ENCODE measurements at places on chromosomes 2 and 18.

DNA sequence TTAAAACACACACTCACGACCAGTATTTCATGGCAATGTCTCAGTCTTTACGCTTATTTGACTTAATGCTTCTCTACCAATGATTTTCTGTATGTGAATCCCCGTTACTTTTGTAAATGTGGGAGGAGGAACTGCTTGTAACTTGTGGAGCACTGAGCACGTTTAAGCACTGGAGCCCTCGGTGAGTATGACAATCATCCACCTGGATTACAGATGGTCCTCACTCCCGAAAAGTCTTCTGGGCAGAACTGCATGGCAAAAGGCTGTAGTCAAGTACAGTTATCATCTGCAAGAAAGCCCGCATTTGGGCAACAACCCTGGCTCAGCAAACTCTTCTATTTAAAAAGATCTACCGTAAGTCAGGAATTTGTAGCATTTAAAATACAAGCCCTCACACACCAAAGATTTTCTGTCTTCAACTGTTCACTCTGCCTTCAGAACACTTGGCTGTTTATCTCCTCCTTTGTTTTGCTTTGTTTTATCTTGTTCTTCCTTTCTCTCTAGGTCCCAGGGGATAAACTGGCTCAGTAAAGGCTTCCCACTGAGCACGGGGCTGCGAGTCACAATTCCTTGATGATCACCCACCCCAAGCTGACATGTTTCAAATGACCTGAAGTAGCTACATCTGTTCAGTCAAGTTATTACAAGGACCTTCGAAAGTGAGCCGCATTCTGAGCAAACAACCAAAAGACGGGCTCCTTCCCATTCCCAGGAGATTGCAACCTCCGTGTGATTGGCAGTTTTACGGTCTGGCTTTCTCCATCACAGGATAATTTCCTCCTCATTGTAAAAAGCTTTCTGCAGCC lies 102.2 kb downstream of the DLGAP1 start:
- no peak for DNase-seq

DNA sequence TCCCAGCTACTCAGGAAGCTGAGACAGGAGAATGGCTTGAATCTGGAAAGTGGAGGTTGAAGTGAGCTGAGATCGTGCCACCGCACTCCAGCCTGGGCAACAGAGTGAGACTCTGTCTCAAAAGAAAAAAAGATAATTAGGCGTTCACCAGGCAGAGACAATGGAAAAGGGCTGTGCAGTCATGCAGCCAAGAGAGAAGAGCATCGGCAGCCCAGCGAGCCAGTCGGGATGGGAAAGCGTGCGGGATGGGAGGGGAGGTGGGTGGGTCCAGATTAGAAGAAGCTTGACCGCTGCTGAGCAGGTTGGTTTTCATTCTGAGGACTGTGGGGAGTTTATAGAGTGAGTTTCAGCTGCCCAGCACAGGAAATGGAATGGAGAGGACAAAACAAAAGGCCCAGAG lies 15.0 kb upstream of the CYS1 start:
- no peak for DNase-seq

DNA sequence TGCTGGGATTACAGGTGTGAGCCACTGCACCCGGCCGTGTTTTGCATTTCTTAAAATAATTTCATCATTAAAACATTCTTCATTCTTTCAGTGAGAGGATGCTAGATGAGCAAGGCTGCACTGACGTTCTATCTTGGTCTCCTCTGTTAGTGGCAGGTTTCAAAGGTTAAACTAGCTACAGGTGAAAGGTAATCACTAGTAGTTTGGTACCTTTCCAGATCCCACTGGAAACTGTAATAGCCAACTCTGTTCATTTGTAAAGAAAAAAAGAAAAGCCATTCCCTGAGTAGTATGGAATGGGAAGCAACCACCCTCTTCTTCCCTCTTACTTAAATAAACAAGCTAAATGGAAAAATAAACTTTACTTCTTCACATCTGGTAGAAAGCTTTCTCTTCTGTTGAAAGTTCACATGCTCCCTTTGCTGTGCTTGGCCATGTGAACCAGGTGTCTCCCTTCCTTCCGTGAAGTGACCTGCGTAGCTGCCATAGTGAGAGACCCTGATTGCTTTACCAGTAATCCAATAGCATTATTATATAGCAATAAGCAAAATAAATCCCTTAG lies 94.0 kb downstream of the GREB1L start:
- no peak for DNase-seq

- DNase-seq: no peak
These were observed 16.4 kb downstream of the PRKAG3 start for GRCh38 chr2:218815244-218815637.

DNA sequence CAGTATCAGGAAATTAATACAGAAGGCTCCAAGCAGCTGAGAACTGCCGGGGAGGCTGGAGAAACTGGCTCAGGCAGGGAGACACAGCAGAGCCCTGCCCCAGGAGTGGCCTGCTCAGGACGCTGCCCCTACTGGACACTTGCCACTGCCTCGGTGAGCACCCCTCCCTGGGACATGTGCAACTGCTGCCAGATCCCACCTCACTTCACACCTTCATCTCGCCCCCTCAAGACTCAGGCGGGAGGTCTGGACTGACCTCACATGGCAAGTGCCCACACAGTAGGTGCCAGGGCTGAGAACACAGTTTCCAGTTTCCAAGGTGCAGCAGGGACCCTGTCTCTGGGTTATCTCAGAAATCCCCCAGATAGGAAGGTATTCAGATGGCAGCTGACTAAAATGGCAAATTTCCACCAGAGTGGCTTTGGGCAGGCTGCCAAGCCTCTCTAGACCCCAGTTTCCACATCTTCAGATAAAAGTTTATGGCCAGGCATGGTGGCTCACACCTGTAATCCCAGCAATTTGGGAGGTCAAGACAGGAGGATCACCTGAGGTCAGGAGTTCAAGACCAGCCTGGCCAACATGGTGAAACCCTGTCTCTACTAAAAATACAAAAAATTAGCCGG lies 33.7 kb upstream of the LBH start:
- no peak for DNase-seq

GRCh38 chr2:69844560-69844959 lies 15.1 kb downstream of the GMCL1 start:
- no peak for DNase-seq

- DNase-seq: no peak
These were observed 280.9 kb downstream of the PTPRM start for GRCh38 chr18:7848054-7848412.

DNA sequence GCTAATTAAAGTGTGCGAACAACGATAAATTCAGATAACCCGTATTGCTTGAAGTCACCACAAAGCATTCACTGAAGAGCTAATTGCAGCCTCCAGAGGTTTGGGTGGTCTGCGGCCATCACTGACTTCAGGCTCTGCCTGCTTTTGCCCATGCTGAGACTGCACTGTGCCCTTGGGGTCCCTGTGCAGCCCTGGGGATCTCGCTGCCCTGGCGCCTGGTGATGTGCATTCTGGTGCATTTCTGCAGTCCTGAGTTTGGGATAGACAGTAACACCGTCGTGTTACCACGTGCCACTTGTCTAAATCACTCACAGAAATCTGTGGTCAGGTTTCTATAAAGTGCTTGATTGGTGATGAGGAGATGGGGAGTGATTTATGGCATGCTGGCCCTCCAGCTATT lies 27.6 kb downstream of the LDLRAD4 start:
- no peak for DNase-seq

- no peak for DNase-seq
These were observed 57.6 kb downstream of the PXDN start for GRCh38 chr2:1686784-1687105.

DNA sequence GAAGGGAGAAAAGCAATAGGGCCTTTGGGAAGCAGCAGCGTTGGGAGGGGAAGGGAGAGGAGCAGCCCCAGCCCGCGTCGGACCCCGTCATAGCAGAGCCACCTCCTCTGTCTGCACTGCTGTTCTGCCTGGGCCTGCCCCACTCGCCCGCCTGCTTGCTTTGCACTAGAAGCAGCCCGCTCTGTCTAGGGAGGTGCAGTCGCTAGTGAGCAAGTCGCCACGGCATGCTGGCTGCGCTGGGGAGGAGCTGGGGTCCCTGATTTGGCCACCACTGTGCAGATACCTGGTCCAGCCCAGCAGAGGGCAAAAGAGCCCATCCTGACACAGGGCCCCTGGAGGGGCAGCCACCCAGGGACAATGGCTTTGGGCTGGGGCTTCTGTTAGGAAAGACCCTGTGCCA lies 8.0 kb upstream of the TMEM214 start:
- no peak for DNase-seq

DNA sequence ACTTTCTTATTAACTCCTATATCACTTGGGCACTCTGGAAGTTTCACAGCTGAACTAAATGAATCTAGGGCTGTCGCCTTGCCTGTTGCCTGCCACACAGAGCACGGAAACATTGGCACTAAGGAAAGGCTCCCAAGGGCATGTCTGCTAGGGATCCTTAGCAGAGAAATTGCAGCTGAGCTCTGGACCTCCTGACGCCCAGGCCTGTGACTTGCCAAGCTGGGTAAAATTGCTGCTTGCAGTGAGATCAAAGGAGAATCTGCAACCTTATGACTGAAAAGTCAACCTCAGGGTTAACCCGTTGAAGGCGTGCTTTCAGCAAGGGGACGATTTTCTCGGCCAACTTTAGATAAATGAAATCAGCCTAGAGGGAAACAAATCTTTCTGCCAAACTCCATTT lies 189.8 kb downstream of the NCK2 start:
- DNase-seq: no peak

GRCh38 chr2:10864861-10865636 lies 46.7 kb upstream of the KCNF1 start:
- peak; percentile 5 for DNase-seq

- no peak for DNase-seq
These were observed 28.2 kb upstream of the GIGYF2 start for GRCh38 chr2:232668805-232669444.

- no peak for DNase-seq
These were observed 16.7 kb downstream of the DNAJC10 start for GRCh38 chr2:182732736-182733135.

GRCh38 chr2:184530239-184530638 lies 68.1 kb upstream of the ZNF804A start:
- no peak for DNase-seq

GRCh38 chr18:58755304-58756010 lies 84.2 kb downstream of the MALT1 start:
- no peak for DNase-seq

DNA sequence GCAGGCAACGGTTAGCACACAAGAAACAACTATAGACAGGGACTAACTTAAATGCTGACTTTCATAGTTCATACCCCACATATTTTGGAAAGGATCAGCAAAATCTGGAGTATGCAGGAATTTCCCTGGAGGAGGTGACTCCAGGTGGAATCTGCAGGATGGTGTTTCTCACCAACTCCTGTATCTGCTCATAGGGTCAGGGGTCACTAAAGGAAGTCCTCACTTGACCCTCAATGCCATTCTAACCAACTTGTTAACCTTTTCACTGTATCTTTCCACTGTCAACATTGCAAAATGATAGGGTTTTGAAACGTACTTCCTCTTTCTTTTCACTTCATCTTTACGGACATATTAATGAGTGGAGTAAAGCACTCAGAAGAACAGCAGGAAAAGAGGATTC lies 207.0 kb upstream of the CXCR4 start:
- DNase-seq: no peak

- no peak for DNase-seq
These were observed 143.5 kb downstream of the INSIG2 start for GRCh38 chr2:118231759-118232158.

DNA sequence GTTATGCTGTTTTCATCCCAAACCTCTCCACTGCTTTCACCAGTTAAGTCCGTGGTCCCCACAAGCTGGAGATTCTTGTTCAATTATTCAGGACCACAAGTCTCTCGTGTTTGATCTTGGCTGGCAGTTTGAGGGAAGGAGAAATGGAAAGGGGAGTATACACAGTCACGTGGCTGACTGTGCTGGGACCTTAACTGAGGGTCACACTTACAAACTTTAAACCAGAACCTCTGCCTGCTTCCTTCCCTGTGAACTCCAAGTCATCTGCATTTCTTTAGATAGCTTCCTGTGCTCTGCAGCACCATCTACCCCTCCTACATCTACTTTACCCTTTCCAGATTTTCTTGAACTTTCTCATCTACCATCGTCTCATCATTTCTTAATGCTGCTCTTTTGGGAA lies 91.7 kb downstream of the ARHGEF4 start:
- DNase-seq: no peak
